ENCODE measurements at places on chromosomes 5 and 9.

DNA sequence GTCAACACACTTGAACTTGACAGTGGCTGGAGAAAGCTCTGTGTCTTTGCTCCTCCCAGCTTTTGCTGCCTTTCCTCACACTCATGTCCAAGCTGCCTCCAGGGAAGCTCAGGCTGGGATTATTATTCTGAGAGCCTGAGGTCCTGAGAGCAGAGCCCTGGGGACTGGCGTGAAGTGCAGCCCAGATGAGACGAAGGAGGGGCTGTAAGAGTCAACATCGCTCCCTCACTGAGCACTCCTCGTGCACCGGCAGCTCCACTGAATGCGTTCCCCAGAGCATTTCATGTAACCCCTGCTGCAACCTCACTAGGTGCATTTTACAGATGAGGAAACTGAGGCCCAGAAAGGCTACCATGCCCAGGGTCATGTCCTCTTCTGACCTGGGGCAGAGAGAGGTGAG is 63.5 kb upstream of the PHYKPL start:
- DNase-seq: peak; percentile 28

- DNase-seq: no peak
Measured at GRCh38 chr5:61974680-61975079, 331.3 kb upstream of the KIF2A start.

DNA sequence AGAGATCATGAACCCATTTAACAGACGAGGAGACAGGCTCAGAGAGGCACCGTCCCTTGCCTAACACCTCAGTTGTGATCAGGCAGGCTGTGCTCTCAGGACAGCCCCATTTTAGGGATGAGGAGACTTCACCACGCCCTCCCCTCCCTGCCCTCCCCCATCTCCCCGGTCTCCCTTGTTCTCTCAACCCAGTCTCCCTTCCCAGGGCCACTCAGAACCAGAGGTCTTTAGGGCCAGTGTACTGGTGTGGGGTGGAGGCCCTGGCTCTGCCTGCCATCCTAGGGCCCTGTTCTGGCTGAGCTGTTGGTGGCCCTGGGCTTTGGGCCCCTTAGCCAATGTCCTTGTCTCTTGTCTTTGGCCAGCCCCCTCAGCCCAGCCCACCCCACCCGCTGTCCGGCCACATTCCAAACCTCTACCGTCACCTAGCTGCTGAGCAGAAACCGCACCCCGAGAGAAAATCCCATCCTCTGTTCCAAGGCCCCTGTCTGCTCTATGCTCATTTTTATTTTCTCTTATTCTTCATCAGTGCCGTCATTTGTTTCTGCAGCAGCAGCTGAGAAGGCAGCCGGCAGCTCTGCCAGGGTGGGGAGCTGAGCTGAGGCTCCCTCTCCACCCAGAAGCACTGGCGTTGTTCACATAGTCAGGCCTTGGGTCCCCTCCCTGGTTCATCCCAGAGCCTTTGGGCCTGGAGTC is 33.9 kb downstream of the OLFML2A start:
- DNase-seq: no peak

GRCh38 chr5:127343866-127344265 is 53.3 kb downstream of the MEGF10 start:
- DNase-seq: no peak

DNA sequence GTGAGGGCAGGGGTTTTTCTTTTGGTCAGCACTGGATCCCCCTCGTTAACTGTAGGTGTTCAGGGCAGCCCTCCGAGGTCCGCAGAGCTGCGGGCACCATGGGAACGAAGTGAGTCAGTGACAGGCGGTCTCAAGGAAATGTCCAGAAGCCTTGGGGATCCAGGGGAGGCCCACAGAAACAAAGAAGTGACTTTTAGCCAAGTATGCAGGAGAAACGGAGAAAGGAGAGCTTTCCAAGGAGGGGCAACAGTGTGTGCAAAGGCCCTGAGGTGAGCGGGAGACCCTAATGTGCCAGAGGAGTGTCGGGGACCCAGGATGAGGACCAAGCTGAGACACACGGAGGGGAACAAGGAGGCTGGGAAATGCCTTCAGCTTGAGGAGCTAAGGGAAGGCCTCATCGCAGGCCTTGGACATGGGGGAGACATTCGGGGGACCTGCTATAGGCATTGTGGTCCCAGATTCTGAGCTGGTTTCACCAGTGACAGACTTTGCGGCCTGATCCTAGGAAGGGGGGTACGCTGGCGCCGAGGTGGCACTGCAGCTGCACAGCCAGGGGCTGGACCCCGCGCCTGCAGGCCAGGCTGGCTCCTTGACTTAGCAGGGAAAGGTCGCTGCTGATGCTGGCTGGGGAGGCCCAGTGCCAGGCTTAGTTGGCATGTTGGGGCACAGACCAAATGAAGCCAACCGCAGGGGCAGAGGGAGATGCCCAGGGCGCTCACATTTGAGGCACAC is 3.3 kb downstream of the LTC4S start:
- peak; percentile 75 for DNase-seq

DNA sequence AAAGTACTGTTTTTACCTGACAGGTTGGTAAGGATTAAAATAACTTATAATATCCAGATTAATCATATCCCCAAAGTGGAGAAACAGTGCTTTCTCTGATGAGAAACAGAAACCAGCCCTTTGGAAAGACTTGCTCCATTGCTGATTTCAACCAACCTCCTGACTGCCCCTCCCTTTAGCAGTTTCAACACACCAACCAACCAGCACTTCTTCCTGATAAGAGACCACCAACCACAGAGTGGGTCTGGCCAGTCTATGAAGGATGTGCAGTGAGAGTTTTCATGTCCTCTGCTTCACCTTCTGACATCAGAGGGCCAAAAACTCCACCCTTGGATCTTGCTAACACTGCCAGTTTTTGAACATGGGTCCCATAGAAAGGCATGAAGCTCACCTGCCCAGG is 28.1 kb downstream of the RIGI start:
- DNase-seq: no peak

DNA sequence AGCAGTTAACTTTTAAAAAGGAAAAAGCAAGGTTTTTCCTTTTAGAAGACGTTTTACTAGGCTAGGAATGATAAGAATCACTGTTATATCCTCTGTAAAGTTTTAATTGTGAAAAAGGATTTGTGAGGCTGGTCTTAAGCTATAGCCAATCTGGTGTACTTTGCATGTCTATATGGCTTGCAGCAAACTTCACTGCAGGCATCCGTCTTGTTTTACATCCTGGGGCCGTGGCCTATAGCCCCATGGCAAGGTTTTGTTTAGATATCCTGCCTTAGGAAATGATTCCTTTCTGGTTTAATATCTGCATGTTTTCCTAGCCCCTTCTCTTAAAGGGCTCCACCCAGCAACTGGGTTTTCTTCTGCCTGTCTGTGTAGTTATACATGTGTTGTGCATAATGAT is 272.8 kb downstream of the ICE1 start:
- no peak for DNase-seq

GRCh38 chr5:67528953-67529352 is 332.4 kb upstream of the CD180 start:
- no peak for DNase-seq

- no peak for DNase-seq
Measured at GRCh38 chr9:32525709-32526030, 326 bp downstream of the RIGI start.

GRCh38 chr5:171633776-171634470 is 151.7 kb upstream of the SMIM23 start:
- no peak for DNase-seq

GRCh38 chr5:57324181-57324580 is 150.3 kb downstream of the GPBP1 start:
- DNase-seq: no peak

GRCh38 chr5:124162767-124163532 is 583.5 kb downstream of the ZNF608 start:
- DNase-seq: peak; percentile 79

DNA sequence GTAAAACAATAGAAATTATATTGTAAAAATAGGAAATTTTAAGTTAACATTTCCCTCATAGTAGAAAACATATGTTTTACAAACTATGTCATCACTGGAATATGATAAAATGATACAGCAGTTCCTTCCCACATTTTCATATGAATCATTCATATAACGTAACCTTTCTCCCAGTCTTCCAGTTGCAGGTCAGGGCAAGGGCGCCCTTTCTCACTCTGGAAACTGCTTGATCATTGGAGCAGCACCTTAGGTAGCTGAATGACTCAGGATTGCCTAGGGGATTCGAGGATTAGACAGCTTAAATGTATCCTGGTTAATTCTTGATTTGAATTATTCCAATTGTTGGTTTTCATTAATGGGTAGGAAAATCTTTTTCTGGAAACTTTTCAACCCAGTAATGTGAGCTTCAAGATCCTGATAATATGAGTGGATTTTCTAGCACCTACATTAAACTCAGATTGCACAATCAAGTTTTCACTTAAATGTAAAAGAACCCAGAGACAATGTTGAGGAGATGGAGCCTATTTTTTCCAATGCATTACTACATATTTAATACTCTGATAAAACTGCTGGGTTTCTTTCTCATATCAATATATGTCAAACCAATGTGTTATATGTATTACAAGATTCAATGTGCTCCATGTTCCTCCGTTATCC is 32.6 kb upstream of the ANXA1 start:
- DNase-seq: no peak

GRCh38 chr5:3596261-3596825 is 711 bp downstream of the IRX1 start:
- DNase-seq: no peak

DNA sequence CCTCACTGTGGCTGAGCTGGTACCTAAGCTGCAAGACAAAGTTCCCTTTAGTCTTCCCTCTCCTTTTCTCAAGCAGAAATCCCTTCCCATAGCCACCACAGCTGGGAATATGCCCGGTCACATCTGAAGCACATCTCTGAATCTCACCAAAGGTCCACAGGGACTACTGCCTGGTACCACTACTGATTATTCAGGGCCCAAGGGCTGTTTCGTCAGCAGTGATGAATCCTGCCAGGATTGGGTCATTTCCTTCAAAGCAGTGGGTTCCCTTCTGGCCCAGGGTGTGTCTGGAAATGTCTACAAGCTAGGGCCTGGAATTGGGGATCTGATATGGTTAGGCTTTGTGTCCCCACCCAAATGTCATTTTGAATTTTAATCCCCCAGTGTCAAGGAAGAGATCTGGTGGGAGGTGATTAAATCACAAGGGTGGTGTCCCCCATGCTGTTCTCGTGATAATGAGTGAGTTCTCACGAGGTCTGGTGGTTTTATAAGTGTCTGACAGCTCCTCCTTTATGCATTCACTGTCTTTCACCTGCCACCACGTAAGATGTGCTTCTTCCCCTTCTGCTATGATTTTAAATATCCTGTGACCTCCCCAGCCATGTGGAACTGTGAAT is 83.2 kb upstream of the FST start:
- no peak for DNase-seq

DNA sequence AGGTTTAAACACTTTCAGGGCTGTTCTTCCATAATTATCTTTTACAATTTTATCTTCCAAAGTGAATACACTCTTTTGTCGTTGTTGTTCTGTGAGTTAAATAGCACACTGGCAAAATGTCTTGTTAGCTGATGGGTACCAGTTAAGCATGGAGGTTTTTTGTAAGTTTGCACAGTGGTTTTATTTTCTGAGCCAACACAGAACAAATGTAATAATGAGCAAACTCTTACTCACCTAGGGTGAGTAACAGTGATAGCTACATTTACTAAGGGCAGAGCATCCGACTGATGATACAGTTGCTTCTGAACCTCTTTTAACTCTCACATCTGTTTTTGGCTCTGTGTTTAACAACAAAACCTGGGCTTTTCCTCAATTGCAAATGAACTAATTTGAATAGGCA is 103.2 kb downstream of the CTNND2 start:
- DNase-seq: no peak

- DNase-seq: no peak
Measured at GRCh38 chr5:127685662-127686061, 17.5 kb upstream of the CCDC192 start.

DNA sequence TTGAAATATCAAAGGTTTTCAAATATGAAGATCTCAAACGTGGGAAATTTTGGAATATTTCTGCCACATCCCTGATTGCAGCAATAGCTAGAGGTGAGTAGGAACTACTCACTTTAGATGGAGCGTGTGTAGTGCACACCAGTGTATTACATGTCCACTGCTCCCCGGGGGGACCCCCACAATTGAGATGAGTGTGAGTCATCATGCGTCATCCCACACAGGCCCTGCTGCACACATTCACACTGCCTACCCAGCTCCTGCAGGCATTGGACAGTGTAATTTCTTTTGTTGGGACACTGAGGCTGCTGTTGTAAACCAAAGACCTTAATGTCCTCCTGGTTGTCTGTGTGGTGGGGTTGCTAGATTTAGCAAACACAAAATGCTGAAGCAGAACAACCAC is 280.0 kb downstream of the GAS1 start:
- no peak for DNase-seq

GRCh38 chr5:178308541-178309092 is 76.0 kb upstream of the PHYKPL start:
- DNase-seq: peak; percentile 50

GRCh38 chr9:32705059-32705458 is 69.6 kb upstream of the TAF1L start:
- no peak for DNase-seq

DNA sequence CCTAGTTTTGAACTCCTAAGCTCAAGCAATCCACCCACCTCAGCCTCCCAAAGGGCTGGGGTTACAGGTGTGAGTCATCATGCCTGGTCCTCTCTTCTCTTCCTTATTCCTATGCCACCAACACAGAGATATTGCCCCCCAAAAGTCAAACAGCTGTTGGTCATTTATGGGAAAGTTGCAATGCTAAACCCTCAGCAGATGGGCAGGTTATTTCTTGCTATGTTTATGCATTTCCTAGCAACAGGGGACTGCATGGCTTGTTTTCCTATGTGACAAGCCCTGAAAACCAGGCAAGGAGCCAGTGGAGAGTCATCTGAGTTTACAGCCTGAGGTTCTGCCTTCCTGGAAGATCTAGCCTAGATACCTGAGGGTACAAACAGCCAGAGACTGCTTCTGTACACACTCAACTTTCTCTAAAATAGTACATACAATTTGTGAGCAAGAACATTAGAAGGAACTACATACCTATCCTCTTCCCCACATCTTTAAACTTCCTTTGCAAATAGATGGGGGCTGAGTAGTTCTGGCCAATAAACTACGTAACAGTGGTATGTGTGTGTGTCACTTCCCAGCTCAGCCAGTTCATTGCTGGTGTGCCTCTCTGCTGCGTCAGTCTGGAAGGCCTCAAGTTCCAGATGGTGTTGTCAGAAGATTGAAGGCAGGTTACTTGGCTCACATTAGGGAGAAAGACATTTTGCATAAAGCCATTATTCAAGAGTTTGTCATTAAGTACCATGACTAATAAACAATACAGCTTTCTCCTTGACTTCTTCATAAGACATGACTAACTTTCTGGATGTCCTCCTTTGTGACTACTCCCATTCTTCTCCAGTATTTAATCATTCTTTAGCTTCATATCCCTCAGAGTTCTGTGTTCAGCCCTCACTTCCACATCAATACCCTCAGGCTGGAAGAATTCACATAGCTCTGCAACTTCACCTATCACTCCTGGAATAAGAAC is 65.3 kb downstream of the CSNK1A1 start:
- no peak for DNase-seq

DNA sequence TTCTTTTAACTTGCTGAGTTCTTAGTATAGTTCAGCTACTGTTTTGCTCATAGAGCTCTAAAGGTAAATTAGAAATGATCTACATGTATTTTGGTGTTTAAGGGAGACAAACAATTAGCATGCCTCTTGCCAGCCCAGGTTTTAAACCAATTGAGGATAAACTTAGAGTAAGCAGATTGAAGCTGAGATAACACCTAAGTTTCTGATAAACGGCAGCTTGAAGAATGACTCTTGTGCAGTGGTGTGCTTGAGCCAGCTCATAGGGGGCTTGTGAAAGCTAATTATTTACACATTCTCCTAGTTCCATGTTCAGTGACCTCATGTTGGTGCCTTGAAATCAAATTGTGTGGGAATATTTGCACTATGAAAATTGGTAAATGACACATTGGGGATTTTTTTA is 193.0 kb downstream of the PRR16 start:
- DNase-seq: no peak
